Activated T-cell treated with anti-CD3 and anti-CD28 coated beads, Interleukin-2, amount 50 U/mL, for 72 hours (primary cell): ENCODE measurements at places on chromosomes 7 and 10. TPM values are rescaled to one million over a fixed set of nuclear protein-coding genes. Genes with fewer than 3 reads are reported as not detected.

Gene VENTX
- total RNA-seq: 0.21 TPM

Gene ANKRD61
- not detected for total RNA-seq

Gene OR6V1
- total RNA-seq: not detected

Gene CARD11
- 101 TPM for total RNA-seq

Gene ANKRD30A
- not detected for total RNA-seq

Gene GDI2
- total RNA-seq: 309 TPM

Gene ZPBP
- total RNA-seq: not detected

Gene SGCE
- 1.6 TPM for total RNA-seq

Gene NCF1
- total RNA-seq: 3.8 TPM

Gene TMEM139
- 1.5 TPM for total RNA-seq

Gene DOCK1
- 0.35 TPM for total RNA-seq
